Trophoblast cell (in vitro differentiated cells and primary cell): ENCODE measurements at places on chromosomes 5 and 9.

DNA sequence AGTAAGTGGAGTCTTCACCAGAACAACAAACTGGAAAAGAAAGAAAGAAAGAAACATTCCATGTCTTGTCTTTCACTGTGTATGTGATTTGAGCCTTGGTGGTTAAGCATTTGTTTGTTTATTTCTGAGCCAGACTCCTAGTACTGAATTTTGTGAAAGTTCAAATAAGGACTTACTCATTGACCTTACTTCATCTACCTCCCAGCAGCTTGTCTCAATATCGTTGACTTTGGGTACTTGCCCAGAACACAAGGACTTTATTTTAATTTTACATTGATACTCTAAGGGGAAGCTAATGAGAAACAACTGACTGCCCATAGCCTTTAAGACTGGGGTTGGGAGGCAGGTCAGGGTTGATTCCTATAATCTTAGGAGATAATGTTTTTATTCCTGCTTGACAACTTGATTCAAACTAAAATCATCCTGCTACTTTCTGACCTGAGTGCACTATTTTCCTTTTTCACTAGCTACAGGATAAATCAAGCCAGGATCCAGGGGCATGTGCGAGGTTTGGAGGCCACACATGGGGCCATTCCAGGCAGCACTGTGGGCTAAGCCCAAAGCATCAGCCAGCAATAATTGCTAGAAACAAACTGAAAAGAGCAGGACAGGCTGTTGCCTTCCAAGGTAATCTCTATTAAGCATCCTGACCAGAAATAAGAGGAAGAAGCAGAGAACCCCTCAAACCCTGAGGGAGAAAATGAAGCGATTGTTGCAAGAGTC, 138.9 kb upstream of the RUSC2 start:
- DNase-seq = no peak

GRCh38 chr5:180540050-180540694, 46.0 kb downstream of the CNOT6 start:
- DNase-seq = no peak

DNA sequence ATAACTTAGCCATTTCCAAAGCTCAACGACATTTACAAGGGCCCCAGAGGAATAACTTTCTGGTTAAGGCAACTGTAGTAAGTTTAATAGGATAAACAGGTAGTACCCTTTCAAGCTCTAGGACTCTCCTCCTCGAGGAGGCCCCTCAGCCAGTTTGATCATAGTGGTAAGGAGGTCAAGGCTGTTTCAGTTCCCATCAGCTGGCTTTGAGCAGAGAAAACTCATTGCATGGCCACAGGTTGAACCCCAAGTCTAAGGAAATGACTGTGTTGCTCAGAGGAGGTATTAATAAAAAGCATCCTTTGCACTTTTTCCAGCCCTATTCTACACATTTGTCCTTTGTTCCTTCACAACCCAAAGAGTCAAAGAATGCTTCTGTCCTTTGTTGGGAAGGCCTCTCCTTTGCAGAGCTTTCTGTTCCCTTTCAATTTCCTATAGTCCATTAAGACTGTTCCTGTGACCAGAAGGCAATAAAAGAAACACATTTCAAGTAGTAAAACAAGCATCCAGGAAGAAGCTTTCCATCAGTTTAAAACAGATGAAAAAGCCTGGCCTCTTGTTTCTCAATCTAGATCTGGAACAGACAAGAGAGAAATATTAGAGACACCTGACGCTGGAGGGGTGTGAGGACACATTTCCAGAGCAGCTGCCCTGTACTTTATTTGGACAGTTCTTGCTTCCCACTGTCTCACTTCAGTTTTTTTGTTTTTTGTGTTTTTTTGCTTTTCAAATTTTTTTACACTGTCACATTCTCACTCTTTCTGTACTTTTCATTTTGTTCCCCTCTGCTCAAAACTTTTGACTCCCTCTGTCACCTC, 54.1 kb downstream of the PRRC1 start:
- no peak for DNase-seq

DNA sequence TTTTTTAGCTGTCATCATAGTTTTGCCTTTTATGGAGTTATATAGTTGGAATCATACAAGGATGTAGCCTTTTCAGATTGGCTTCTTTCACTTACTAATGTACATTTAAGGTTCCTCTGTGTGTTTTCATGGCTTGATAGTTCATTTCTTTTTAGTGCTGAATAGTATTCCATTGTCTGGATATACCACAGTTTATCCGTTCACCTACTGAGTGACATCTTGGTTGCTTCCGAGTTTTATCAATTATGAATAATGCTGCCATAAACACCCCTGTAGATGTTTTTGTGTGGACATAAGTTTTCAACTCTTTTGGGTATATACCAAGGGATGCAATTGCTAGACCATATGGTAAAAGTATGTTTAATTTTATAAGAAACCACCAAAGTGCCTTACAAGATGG, 136.3 kb downstream of the NR3C1 start:
- no peak for DNase-seq

DNA sequence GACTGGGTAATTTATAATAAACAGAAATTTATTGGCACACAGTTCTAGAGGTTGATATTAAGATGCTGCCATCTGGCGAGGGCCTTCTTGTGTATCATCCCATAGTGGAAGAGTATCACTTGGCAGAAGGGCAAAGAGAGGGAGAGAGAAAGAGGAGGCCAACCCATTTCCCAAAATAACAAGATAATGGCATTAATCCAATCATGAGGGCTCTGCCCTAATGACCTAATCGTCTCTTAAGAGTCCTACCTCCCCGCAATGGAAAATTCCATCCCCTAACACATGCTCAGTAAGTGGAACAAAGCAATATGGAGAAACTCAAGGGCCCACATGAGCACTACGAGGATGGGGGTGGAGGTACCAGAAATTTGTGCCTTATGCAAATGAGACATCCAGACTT, 17.6 kb upstream of the VDAC1 start:
- DNase-seq = no peak
